ENCODE measurements at places on chromosomes 6 and 20. TPM values are rescaled to one million over a fixed set of nuclear protein-coding genes. Genes with fewer than 3 reads are reported as not detected.

DNA sequence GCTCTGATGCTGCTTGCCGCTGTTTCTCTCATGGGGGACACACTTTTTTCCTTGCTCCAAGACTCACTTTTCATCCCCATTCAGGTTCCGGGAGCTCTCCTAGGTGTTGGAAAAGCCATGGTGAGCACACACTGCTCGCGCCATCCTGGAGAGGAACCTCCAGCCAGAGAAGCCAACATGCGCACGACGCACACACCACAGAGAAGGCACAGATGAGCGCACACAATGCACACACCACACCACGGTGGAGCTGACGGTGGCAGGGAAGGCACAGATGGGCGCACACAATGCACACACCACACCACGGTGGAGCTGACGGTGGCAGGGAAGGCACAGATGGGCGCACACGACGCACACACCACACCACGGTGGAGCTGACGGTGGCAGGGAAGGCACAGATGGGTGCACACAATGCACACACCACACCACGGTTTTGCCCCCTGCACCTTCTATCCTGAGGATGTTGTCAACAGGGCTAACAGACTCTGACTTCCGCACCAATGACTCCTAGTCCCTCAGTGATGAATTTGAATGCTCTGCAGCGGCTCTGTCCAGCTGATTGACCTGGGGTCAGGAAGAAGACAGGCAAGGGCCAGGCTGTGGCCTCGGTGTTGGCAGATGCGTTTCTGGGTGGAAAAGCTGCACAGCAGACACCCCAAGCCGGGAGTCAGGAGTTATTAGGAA is 154.7 kb downstream of the ERMARD start:
- no peak for DNase-seq

- DNase-seq = peak; percentile 76
Measured at GRCh38 chr6:132464538-132465256, 48.2 kb downstream of the STX7 start.

Gene OR12D3
- total RNA-seq = not detected

Gene RAB44
- not detected for total RNA-seq

DNA sequence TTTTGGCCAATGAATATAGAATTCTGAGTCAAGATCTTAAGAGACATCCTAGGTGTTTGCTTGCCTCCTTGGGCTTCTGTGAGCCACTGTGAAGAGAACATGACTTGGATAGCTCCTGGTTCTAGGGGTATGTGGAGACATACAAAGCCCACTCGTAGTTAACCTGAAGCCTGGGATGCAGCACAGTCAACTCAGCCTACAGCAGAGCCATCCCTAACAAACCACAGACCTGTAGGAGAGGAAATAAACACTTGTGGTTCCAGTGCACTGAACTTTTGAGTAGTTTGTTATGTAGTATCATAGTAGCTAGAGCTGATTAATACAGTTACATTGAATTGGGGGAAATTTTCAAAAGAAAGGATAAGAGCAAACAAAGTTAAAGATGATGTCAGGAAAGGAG is 474.4 kb upstream of the HSF2 start:
- DNase-seq = no peak

DNA sequence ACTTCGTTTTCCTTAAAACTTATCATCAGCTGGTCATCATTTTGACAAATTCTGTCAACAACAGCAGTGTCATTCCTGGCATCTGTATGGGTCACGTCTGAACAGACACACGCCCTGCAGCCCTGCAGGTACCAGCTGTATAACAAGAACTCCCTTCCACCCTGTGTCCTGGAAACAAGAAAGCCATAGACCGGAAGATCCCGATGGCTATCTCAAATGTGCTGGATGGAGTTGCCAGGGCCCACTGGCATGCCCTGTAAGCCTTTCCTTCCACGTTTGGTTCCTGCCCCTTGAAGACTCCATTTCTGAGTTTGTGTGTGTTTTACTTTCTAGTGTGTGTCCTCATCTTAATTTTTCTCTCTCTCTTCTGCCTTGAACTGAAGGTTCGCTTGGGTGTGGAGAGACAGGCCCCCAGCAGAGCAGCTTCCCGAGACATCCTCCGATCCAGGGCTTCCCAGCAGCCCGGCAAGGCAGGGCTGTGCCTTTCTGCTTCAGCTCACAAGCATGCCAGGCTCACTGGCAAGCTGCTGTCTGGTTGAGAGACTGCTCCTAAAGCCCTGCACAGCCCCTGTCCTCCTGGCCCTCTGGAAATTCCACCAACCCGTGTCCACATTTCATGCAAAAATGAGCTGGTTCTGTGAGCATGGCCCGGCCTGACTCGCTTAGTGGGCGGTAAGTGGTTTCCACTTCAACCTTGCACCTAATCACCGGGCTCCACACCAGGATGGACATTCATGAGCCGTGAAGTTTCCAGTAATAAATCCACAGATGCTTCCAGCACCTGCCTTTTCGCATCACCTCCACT is 8.7 kb downstream of the GFRA4 start:
- peak; percentile 59 for DNase-seq

DNA sequence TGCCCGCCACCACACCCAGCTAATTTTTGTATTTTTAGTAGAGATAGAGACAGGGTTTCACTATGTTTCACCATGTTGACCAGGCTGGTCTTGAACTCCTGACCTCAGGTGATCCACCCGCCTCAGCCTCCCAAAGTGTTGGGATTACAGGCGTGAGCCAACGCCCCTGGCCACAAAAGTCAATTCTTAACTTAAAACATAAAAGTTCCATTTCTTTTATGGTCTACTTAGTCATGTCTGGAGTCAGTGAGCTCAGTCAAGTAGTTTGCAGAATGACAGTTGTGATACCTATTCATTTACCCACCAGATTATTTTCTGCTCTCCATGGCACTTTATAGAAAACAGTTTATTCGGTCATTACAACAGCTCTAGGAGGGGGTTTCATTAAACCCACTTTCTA is 103.1 kb upstream of the ESR1 start:
- no peak for DNase-seq

DNA sequence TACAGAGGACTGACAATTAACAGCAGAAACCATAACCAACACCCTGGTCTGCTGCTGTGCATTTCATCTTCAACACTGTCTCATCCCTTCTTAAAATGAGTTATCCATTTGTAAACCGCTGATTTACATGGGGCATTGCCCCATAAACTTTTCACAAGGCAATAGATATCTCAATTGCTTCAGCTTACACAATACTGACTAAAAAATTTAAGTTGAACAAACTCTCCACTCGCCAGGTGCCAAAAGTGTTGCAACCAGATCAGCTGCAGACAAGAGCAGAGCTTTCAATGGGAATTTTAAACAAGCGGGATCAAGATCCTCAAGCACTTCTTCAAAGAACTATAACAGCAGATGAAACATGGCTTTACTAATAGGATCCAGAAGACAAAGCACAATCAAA is 183.0 kb downstream of the TASP1 start:
- DNase-seq = no peak

DNA sequence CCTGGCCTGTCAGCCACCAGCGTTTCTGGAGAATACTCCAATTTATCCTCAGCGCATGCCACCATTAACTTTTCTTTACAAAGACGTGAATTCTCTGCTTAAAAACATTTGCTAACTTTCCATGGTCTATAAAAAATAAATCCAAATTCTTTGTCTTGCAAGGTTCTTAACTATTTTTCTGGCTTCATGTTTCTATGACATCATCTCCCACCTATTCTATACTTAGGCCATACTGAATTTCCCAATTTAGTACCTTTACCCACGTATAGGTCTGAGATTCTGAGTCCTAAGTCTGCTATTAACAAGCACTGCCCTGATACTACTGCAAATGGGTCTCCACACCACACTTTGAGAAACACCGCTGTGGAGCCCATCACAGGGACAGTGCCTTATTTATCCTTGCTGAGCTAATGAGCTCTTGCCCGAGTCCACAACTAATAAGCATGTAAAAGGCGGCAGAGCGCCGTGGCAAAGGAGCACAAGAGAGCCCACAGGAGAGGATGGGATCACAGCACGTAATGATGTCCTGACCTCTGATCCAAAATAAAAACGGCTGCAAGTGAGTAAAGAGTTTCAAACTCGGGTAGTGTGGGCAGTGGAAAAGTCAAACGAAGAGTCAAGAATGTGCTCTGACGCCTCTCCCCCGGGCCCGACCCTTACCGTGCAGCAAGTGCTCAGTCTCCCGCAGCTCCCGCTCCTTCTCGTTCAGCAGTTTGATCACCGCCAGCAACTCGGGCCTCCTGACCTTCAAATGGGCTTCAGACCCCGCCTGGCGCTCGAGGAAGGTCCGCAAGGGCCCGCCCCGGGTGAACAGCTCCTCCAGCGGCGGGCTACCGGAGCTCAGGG is 519 bp downstream of the MTRF1L start:
- no peak for DNase-seq

DNA sequence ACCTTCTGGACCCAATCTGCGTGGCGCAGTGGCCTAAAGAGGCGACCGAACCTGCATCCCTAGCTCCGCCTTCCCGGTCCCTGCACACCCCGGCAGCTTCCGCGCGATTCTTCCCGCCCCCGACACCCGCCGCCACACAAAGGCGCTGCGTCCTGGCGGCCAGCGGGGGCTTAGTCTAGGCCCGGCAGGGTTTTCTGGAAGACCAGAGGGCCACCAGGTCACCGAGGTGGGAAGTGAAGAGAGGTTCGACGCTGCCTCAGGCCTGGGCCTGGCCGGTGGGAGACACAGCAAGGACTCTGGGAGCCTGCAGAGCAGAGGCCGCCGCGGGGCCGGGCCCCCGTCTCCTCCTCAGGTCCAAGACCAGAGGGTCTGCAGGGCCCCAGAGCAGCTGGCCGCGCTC is 154.9 kb downstream of the OR2B2 start:
- DNase-seq = no peak

Gene MATN4
- total RNA-seq = not detected

DNA sequence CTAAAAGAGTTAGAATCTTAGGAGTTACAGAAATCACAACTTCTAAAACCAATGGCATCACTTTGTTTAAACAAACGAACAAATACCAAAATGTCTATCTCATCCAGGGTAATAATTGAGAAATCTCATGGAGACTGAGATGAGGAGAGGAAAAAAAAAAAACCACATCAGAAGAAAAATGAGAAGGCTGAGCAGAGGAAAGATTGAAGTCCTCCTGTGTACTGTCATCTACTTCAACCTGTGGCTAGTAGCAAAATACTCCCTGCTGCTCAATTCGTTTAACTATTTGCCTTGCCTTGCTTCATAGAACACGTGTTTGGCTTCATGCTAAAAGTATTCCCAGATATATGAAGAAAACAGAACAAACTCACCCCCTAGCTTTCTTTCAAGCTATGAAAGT is 143.7 kb downstream of the PDE10A start:
- peak; percentile 13 for DNase-seq

Gene FAM184A
- 0.99 TPM for total RNA-seq

GRCh38 chr6:12935637-12936036 is 219.1 kb downstream of the PHACTR1 start:
- DNase-seq = peak; percentile 71

Gene DNAH8
- total RNA-seq = under 0.01 TPM

Gene UNC5CL
- 9.6 TPM for total RNA-seq
